Natural killer cell (primary cell): ENCODE measurements at places on chromosomes 16 and 17. TPM values are rescaled to one million over a fixed set of nuclear protein-coding genes. Genes with fewer than 3 reads are reported as not detected.

Gene NOD2
- total RNA-seq, result 2.9 TPM

DNA sequence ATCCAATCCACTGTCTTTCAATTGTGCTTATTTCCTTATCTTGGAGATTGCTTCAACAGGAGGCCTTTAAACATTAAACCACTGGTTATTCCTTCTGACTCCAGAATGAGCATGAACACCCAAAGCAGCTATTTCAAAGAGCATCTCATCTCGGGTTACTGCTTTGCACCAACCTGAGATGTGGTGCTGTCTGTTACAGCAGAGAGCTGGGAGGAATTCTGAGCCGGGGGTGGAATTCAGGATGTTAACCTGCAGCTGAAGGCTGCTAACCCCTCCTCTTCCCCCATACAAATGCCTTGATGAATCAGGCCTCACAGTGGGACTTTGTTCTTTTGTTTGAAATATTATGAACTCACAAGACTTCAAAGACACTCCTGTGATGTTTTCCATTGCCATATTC, 113.1 kb downstream of the SHISA9 start:
- no peak for DNase-seq

DNA sequence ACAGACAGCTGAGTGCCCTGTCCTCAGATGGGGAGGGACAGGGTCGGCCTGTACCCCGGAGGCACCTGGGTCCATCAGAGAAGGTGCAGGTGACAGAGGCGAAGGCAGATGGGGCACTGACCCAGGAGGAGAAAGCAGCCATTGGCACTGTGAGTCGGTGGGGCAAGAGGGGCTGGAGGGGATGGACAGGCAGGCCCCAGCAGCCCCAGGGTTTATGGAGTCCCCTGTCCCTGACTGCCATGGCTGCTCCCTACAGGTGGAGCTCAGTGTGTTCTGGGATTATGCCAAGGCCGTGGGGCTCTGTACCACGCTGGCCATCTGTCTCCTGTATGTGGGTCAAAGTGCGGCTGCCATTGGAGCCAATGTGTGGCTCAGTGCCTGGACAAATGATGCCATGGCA, 32.1 kb downstream of the ANKRD40 start:
- DNase-seq, result no peak

DNA sequence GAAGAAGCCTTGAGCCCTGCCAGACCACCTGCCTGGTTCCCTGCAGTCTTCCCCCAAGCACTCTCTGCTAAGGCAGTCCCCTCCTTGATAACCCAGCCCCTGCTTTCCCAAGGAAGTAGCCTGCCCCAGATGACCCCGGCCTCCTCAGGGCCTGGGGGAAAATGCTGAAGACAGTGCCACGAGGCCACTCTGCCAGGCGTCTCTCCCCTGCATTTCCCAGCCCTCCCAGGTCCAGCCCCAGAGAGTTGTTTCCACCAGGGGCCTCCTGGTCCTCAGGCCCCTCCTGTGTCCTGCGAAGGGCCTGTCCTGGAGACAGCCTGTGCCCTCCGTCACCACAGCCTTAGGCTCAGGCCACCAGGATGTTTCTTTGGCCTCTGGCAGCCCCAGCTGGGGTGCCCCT, 96.4 kb downstream of the CCDC182 start:
- DNase-seq, result no peak

GRCh38 chr16:11152677-11153331, 103.2 kb downstream of the SOCS1 start:
- no peak for DNase-seq

DNA sequence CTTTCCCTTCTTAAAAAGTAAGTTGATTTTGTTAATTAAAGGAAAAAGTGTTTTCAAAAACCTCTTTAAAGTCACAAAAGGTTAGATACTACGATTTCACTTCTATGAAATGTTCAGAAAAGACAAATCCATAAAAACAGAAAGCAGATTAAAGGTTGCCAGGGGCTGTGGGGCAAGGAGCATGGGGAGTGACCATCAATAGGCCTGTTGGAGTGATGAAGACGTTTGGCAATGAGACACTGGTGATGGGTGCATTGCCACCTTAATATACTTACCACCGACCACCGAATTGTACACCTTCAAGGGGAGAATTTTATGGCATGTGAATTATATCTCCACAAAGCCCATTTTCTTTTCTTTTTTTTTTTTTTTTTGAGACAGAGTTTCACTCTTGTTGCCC, 19.2 kb downstream of the KIFC3 start:
- DNase-seq, result no peak

- no peak for DNase-seq
These were observed 41.7 kb downstream of the RMI2 start for GRCh38 chr16:11386791-11387546.

Gene SPHK1
- total RNA-seq, result 9.2 TPM

GRCh38 chr16:49838441-49839016, 17.4 kb downstream of the ZNF423 start:
- no peak for DNase-seq

GRCh38 chr17:81097134-81097942, 62.4 kb downstream of the BAIAP2 start:
- DNase-seq, result peak; percentile 68

Gene USP43
- total RNA-seq, result 4.2 TPM

- no peak for DNase-seq
These were observed 24.7 kb downstream of the ZFP90 start for GRCh38 chr16:68563631-68564381.

- no peak for DNase-seq
These were observed 162.2 kb upstream of the ZFHX3 start for GRCh38 chr16:73210084-73210483.

- DNase-seq, result no peak
These were observed 4.6 kb upstream of the EDC4 start for GRCh38 chr16:67868290-67868689.

DNA sequence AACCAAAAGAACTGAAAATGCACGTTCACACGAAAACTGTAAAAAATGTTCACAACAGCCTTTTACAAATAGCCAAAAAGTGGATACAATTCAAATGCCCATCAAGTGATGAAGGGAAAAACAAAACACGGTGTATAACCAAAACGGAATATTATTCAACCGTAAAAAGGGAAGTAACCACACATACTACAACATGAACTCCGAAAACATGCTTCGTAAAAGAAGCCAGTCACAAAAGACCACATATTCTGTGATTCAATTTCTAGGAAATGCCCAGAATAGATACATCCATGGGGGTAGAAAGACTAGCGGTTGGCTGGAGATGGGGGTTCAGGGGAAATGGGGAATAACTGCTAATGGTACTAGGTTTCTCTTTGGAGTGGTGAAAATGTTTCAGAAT, 81.5 kb upstream of the TRAP1 start:
- no peak for DNase-seq

DNA sequence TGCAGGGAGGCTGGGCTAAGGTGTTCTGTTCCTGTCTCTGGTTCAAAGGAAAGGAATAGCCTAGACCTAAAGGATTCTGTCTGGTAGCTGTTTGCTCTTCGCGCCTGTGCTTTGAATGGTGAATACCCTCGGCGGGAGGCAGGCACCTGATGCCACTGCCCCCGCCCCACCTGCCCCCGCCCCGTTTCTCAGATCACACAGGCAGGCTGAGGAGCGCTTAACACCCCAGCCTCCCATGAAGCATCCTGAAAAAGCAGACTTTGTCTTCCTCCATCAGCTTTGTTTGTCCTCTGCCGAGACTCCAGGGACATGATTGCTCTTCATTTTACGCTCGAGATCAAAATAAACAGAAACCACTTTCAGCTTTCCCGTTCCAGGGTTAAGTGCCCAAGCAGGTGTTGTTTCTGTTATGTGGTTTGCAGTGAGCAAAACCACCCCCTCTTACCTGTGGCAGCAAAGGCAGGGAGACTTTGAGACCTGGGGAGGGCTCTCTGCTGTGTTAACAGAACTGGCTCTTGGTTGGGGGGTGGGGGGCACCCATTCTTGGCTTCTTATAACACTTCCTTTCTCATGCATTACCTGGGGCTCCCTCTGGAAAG, 452.1 kb downstream of the WWOX start:
- no peak for DNase-seq

Gene OTOA
- total RNA-seq, result not detected

DNA sequence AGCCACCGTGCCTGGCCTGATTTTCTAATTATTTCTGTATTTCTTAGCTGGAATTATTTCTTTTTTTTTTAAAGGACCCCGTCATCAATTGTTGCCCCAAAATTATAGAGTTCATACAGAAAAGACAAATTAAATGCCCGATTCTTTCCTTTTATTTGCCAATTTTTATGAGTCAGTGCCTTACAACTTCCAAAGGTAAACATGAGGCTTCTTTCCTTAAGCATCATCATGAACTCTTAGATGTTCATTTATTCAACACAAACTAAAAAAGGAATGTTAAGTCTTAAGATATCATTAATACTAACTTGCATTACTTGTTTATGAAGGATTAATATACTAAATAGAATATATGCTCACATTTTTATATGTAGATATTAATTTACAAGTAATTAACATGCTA, 7.2 kb upstream of the ARHGDIA start:
- no peak for DNase-seq

DNA sequence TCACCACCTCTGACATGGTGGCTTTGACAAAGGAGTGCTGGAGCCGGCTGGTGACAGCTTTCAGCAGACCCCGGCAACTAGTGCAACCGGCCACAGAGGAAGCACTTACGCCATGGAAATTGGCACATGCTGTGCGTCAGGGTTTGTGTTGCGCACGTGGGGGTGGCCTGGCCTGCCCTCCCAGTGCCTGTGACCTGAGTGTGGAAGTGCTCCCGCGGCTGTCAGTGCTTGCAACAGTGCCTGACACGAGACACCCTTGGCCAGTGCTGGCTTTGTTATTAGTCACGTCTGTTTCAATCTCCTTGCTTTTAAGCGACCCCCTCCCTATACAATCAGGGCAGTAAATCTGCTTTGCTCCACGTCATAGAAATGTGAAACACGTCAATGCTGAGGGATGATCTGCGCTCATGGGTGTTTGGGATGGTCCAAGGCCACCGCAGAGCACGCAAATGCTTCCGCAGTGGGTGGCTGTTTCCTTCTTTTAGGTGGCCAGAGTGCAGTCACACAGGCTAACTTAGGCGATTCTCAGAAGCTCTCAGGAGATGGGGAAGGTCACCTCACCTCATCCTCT, 64.3 kb downstream of the PGS1 start:
- peak; percentile 17 for DNase-seq

GRCh38 chr17:74749279-74750038, 1.0 kb downstream of the NHERF1 start:
- no peak for DNase-seq

DNA sequence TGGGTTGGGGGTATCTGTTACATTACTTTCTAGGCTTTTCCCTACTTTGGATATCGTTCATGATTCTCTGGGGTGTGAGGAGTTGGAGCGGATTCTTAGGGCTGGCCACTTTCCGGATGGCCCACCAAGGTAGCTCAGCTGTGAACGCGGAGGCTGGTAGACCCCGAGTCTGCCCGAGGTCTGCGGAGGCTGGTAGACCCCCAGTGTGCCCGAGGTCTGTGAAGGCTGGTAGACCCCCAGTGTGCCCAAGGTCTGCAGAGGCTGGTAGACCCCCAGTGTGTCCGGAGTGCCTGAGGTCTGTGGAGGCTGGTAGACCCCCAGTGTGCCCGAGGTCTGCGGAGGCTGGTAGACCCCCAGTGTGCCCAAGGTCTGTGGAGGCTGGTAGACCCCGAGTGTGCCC, 99.2 kb upstream of the ZNF469 start:
- DNase-seq, result no peak

Gene KRT12
- total RNA-seq, result not detected

DNA sequence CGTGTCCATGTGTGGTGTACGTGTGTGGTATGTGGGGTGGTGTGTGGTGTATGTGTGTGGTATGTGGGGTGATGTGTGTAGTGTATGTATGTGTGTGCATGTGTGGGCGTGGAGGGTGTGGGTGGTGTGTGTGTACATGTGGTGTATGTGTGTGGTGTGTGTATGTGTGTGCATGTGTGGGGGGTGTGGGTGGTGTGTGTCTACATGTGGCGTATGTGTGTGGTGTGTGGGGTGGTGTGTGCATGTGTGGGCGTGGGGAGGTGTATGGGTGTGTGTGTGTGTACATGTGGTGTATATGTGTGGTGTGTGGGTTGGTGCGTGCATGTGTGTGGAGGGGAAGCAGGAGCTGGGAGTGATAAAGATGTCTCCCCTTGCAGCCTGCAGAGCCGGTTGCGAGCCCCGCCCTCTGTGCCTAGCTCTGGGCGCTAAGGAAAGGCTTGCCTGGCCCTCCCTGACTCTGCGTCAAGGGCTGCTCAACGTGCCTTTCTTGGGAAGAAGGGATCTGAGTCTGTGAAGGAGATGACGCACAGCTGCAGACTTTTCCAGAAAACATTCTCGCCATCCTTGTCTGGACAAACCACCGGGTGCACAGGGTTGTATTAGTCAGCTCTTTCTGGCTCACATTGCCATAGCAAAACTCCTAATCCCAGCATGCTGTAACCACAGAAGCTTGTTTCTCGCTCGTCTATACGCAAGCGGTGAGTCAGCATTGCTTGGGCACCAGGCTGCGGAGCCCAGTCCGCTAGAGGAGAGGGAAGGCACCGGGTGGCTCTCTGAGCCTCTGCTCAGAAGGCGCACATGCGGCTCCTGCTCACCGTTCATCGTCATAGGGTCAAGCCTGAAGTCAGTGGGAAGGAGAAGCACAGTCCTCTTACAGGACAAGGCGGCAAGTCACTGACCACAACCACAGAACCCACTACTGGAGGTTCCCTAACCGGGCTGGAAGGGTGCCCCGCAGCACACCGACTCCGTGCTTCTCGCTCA, 2.0 kb upstream of the CD300H start:
- DNase-seq, result no peak

Gene C16orf86
- 4.4 TPM for total RNA-seq

DNA sequence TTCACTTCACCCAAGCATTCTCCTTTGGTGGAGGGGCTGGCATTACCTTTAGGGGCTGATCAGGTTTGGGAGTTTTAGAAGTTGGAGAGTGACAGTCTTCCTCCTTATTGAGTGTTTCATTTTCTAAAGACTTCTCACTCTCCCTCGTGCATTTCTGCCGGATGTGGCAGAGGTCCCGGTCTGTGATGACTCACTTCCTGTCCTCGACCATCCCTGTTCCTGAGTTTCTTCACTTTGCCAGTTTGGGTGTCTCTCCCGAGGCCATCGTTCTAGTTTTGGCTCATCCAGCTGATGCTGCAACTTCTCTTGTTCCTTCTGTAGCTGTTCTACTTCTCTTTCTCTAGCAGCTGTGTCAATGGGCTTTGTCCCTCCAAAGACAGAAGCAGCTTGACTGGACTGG, 104.3 kb downstream of the PHKB start:
- no peak for DNase-seq
